CD4-positive, alpha-beta memory T cell (primary cell): ENCODE measurements at places on chromosomes 2 and 18.

DNA sequence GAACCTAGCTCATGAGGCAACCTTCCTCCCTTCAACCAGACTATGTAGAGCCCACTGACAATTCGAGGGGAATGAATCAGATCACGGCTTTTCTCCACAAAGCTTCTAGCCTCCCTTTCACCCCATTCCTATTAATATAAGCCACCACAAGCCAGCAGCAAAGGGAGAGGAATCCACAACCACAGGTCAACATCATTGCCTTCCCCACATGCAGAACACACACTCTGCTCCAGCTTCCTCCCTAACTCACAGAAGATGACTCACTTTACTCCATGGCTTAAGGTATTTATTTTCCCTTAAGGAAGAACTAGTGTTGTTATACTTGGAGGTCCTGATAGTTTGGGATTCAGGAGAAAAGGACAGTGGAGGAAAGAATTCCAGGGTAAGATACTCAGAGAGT lies 272.2 kb downstream of the C1D start:
- DNase-seq: no peak

DNA sequence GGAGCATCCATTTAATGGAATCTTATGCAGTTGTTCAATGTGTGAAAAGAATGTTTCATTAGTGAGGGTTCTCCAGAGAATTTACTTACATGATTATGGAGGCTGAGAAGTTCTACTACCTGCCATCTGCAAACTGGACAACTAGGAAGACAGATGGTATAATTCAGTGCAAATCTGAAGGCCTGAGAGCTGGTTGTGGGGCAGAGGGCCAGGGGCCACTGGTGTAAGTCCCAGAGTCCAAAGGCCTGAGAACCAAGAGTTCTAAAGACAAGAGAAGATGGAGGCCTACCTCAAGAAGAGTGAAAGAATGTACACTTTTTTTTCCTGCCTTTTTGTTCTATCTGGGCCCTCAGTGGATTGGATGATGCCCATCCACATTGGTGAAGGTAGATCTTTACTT lies 114.8 kb downstream of the DDX1 start:
- DNase-seq: no peak

GRCh38 chr2:153770359-153770991 lies 101.2 kb upstream of the GALNT13 start:
- no peak for DNase-seq

- DNase-seq: no peak
Observed at GRCh38 chr2:55966401-55967118, 43.0 kb upstream of the EFEMP1 start.

DNA sequence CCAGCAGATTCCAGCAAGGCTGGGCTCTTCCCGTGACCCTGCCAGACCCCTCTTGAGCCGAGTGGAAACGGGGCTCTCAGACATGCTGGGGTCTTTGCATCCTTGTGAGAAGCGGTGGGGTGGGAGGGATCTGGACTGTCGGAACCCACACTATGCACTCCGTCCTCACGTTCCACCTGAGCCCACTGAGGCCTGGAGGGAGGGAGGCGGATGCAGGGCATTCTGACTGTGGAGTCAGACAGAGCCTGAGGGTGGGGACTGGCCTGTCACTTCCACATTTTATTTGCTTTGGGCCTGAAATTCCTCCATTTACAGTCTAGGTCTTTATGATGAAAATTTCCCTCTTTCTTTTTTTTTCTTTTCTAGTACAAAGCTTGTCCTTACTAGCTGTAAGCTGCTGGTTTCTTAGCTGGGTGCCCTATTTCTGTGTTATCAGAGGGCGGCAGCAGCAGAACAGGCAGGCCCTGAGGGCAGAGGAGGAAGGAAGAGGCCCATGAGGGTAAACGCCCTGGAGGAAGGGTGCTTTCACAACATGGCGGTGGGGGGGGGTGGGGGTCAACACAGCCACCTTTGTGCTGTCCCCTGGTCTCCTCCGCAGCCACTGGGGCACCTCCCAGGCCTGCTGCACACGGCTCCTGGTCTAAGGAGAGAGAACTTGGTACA lies 373.5 kb upstream of the MYT1L start:
- DNase-seq: no peak

DNA sequence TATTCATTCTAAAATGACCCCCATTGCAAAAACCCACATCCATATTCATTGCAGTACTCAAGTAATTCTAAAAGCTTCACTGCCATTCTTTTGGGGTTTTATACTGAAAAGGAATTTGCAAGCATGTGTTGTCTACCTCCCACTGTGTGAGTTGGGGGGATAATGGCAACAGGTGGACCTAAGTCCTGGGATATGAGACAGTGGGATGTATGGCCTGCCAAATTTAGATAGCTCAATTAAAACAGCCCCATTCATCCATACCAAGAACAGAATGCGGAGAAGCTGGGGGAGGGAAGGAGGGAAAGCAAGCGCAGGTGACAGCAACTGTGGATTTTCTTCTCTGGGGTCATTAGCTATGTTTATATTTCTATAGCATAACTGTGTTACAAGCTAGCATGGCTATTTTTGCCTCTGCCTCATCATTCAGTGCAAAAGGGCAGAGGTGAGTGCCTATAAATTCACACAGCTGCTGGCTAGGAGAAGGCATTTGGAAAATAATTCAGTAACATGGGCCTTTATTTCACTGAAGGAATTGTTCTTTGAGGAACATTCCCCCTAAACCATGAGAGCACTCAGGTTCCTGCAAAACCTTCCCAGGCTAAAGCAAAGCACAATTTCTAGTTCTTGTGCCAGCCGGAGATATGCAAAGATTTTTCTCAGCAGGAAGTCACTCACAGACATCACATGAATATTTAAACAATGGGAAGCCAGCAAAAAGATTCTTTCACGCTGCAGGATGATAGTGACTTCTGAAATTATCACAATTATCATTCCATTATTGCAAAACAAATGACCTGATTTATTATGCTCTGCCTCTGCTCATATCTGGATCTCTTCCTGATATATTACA lies 393.9 kb upstream of the ACVR2A start:
- DNase-seq: no peak

GRCh38 chr18:41714872-41715271 lies 240.2 kb upstream of the PIK3C3 start:
- no peak for DNase-seq

- no peak for DNase-seq
Observed at GRCh38 chr18:32840962-32841361, 68.1 kb upstream of the KLHL14 start.

DNA sequence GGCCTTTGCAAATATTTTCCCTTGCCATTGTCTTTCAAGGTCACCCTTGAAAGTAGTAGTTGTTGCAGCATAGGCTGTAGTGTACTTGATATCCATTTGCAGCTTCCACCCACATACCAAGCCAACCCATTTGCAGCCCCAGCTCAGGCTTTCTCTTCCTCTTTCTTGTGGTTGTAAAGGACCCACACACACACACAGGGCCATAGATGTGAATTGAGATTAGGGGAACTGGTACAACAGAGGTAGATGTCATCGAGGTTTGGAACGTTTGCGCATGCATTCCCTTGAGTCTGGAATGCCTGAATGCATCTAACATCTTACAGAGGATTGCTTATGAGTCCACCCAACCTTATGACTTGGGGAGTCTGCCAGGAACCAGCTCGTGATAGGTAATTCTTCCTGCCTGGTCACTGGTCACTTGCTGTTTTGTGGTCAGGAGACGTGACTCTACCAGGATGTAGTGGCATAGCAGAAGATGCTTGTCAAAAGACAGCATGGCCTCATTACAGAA lies 91.9 kb downstream of the MRPS9 start:
- no peak for DNase-seq

DNA sequence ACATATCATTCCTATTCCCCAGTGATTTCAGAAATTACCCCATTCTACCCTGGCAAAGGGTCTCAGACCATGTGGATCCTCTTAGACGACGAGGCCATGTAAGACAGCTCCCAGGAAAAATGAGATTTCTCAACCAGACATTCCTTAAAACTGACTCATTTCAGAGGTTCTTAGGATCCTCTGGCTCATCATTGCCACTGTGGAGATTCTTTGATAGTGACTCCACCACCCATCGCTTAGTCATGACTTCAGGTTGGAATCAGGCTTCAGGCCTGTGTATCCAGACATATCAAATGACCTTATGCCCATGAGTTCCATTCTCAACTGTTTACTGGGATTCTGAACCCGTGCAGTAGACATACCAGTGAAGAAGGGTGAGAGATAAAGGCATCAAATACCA lies 245.6 kb upstream of the TCF4 start:
- DNase-seq: no peak
